CD8-positive, alpha-beta memory T cell (primary cell): ENCODE measurements at places on chromosomes 12 and 14.

DNA sequence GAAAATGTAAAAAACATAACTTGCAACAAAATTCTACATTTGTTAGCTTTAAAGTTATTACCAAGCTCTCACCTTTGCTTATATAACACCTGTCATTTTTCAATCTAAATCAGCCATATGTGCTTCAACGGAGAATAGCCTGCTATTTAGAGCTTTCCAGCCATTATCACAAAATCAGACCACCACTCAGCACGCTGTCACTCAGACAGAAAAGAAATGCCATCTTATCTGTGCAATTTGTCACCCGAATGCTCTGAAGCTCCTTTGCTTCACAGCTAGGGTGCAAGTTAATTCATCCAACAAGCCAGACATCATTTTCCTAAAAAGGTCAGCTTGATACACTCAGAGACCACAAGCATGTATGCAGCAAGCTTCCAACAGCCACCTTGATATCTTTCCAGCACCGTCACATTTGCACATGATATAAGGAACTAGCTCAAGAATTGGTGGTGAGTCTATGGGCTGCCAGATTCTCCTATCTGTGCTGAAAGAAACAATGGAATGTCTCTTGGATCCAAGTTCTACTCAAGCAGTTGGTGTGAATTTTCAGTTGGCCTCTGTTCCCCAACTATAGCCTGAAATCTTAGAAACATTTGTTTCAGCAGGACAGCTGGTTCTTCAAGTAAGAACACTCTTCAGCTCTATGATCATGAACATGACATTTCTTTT is 20.0 kb upstream of the IFNG-AS1 start:
- no peak for DNase-seq

- DNase-seq = no peak
These were observed 4.9 kb upstream of the HOXC12 start for GRCh38 chr12:53949631-53950436.

DNA sequence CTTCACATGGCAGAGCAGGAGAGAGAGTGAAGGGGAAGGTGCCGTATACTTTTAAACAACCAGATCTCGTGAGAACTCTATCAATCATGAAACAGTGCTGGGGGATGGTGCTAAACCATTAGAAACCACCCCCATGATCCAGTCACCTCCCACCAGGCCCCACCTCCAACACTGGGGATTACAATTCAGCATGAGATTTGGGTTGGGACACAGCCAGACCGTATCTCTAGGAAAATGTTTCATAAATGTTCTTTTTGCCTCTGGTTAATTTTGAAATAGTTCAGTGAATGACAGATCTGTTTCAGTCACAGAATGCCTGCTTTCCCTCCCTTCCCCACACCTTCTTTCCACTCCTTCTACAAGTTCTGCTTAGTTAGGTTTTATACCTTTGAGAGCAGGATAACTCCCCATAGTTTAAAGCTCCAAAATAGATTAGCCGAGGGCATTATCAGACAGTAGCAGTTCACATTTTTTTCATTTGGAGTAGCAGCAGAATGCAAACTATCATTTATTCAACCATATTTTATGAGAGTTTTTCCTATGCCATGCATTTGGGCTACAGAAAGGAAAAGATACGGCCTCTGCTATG is 27.1 kb downstream of the PELI2 start:
- DNase-seq = no peak

GRCh38 chr14:38490273-38490672 is 234.4 kb upstream of the CLEC14A start:
- no peak for DNase-seq

- no peak for DNase-seq
These were observed 2.8 kb downstream of the ARHGEF40 start for GRCh38 chr14:21072781-21073339.

DNA sequence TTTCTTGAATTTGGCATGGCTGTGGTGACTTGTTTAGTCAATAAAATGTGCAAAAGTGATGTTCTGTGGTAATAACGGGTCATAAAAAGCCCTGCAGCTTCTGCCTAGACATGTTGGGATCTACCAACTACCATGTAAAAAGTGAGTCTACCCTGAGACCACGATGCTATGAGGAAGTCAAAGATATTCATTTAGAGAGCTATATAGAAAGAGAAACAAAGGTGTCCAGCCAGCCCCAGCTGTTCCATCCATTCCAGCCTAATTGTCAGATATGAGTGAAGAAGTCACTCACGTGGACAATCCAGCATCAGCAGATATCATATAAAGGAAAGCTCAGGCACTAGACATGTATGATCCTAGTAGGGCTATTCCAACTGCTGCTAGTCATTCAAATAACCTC is 117.2 kb upstream of the SSTR1 start:
- DNase-seq = no peak

DNA sequence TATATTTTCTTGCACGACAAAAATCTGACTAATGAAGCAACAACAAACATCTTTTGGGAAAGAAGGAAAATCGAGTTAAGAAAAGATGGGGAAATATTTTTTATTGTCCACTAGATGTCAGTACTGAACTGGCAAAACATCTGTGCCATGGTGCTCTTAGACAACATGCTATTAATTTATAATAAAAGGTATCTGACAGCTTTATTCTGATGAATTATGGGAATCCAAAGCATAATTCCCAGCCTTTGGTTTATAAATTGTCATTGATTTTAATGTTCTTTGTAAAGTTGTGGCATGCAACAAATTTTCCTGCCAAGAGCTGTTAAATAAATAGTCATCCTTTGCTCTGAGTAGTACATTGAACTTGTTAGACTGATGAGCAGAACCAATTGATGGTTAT is 231.2 kb downstream of the ETNK1 start:
- no peak for DNase-seq

DNA sequence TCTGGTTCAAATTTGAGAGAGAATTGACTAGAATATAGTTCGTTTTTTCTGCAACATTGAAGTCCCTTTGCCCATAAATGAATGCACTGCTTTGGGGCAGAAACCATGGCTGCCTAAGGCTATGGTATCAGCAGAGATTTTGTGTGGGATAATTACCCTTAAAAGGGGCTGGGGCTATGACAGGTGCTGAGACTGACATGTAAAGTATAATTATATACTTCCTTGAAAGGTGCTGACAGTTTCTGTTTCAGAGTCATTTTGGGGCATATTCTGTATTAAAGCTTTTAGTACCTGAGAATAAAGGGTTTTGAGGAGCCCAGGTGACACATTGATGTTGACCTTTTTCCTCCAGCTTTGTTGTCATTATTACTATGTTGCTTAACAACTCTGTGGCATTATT is 150.3 kb upstream of the PTPRQ start:
- no peak for DNase-seq

DNA sequence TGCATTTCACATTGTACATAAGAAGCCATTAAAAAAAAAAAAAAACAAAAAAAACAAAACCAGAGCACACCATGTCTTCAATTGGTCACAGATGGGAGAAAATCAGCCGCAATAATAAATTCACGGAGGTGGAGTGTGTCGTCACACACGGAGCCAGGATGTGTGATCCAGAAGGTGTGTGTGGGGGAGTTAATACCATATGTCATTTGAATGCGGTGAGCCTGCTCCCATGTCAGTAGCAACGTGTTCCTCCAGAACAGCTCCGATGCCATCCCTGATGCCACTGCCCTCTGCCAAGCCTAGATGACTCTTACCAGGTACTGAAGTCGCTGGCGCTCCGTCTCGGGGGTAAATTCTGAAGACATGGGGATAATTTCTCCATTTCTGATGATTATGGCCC is 197.8 kb downstream of the PPM1H start:
- no peak for DNase-seq

DNA sequence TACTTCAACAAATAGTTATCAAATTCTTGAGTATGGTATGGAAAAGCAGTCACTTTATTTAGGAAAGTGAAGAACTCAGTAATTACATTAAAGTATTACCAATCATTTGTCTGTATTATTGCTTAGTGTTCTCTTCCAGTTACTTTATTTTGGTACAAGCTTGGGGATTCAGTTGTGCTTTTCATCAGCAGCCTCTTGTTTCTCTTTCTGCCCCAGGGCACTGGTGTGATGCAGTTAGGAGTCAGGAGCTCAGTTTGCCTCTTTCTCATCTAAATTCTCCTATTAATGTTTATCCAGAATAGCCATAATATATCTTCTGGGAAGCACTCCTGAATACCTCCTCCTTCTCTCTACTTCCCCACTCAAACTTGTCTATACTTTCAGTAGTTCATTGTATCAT is 25.7 kb downstream of the PMCH start:
- DNase-seq = no peak

DNA sequence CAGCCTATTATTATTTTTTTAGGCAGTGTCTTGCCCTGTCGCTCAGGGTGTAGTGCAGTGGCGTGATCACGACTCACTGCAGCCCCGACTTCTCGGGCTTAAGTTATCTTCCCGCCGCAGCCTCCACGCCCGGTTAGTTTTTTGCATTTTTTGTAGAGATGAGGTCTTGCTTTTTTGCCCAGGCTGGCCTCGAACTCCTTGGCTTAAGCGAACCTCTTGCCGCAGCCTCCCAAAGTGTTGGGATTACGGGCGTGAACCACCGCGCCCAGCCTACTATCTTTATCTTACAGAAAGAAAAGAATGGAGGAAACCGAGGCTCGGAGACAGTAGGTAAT is 507 bp upstream of the PTPN11 start:
- no peak for DNase-seq

DNA sequence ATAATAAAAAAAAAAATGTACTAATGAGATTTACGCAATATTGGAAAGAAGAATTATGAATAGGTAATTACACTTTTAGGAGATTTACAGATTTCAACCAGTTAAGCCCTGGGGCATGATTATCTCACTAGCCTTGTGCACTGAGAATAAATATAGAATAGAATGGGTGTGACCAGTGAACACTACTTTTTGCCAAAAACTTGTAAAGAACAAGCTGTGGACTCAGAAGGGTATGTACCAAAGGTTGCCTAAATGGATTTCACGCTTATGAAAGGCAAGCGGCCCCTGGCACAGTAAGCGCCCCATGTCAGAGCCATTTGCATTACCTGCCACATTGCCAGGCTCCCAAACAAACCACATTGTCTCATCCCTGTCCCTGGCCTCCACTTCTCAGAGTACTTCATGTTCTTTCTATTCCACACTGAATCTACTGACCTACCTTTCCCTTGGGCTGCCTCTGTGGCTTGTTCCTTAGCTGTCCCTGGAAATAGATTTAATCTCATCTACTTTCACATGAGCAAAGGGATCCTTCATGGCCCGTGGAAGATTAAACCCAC is 170.6 kb upstream of the DIO2 start:
- no peak for DNase-seq

- DNase-seq = no peak
These were observed 10.2 kb downstream of the EP400 start for GRCh38 chr12:131959641-131960589.

- DNase-seq = no peak
These were observed 3.3 kb downstream of the BHLHE41 start for GRCh38 chr12:26121323-26122060.

GRCh38 chr14:88005050-88005481 is at the start of gene GPR65:
GPR65 (plus strand) TSS chr14:88005135; CDS start chr14:88010848, 5,713 bp downstream.
- peak; percentile 34 for DNase-seq

DNA sequence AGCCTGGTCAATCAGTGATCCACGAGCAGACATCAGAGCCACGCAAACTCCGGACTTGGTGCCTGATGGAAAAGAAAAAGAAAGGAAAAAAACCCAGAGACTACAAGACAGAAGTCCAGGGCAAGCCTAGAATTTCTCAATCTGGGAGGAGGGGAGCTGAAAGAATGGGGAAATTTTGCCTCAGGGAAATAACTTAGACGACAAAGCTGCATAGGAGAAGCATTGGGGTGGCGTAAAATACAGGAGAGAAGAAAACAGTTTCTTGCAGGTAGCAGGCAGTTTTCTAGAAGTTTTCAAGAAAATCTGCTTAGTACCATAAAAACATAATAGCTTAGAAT is 2.6 kb upstream of the SLC11A2 start:
- DNase-seq = no peak

DNA sequence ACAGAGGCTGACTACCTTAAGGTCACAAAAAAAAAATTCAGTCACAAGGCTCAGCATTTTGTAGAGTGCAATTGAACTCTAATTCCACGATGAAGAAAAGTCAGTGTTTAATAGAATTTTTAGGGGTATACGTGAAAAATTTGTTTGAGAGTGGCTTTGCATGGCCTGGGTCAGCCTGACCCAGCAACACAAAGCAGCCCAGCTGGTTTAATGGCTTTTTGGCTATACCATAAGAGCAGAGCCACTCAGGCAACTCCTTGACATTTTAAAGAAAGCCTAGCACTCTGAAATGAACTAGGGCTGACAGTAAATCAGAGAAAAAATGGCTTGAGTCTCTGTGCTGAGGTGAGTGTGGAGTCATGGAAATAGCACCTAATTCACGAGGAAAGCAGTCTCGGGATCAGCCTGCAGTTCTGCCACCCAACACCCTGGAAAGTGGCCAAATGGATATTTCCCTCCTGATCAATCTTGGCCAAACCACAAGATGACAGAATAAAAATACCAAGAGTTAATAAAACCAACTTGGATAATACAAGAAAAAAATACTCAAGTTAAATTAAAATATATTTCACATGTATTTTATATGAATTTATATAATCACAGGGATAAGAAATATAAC is 59.5 kb downstream of the GALNT4 start:
- DNase-seq = no peak

DNA sequence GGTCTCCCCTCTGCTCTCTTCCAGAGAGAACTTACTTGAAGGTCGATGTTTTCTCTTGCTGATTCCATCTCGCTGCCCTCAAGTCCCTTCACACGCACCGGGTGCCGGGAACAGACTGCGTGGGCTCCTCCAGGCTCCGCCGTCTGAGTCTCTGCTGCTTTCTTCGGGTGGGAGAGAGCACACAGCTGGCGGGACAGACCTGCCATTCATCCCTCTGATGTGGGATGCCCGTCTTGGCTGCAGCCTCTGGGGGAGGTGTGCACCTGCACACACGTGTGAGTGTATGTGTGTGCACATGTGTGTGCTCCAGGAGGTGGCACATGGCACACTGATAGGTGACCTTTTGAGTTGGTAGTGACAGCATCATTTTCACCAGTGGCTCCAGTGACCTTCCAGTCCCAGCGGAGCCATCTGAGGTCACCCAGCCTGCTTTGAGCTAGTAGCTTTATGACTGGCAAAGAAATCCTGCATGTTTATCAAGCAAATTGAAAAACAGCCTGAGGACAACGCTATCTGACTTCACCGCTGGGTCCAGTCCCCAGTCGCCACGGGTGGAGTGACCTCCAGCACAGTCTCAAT is at the start of gene NINJ2:
NINJ2 (minus strand) TSS at position 153 of the 579 bp plus-strand sequence; CDS start at position 68, 85 bp downstream.
- no peak for DNase-seq

DNA sequence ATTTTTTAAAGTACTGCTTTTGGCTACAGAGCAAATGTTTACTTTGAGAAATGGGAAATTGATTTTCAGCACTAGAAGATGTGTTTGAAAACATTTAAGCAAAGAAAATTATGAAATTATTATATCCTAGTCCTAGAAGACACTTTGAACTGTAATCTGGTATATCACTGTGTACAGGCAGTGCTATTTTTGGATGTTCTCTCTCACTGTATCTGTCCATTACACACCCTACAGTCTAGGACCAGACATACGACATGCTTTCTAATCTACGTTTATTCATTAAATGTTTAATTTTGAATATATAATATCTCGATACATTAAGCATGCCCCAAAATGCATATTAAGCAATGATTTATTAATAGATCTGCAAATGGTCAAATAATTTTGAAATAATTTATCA is 82.5 kb downstream of the ST8SIA1 start:
- DNase-seq = no peak

GRCh38 chr12:119202544-119202943 is 23.8 kb downstream of the HSPB8 start:
- no peak for DNase-seq
